Ovary (tissue), 10 donors: ENCODE measurements at places on chromosomes 3 and 15.
A peak's percentile ranks its signal among the peaks of the same experiment; 100 is the strongest.

DNA sequence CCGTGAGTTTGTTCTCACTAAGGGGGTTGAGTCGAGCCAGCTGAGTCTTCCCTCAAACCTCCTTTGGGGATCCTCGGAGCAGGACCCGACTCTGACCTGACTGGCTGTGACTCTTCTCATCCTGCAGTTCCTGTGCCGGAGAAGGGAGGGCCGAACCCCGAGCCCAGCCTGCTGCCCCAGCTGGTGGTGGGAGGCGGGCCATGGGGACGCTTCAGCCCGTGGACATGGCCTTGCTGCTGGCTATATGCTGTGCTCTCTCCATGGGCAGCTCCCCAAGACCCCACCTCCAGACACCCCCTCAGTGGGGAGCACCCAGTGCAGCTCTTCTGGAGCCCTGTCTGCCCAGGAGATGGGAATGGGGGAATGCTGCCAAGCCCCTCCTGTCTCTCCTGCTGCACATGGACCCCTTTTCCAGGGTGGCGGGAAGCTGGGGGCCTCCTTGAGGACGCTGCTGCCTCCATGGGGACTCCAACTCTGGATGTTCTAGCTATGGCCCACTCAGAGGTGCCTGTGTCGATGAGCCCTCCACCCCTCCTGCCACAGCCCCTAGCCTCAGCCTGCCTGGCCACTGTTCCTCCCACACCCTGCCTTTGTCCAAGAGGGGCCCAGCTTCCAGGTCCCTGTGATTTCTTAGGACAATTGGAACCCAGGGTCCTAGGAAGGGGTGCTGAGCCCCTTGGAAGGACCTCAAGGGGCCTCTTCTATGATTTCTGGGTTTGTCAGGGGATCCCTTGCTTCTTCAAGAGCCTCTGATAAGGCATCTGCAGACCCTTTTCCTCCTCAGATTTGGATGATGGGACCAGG is 12.8 kb downstream of the C15orf39 start:
- H3K4me1 ChIP-seq, result no peaks in the 10 kb centered on the region
- DNase-seq, result no peak
- H3K4me3 ChIP-seq, result no peak overlapping the region
- no peak overlapping the region for H3K27ac ChIP-seq
- no peaks in the 10 kb centered on the region for H3K27me3 ChIP-seq
- H3K36me3 ChIP-seq, result no peaks in the 10 kb centered on the region

DNA sequence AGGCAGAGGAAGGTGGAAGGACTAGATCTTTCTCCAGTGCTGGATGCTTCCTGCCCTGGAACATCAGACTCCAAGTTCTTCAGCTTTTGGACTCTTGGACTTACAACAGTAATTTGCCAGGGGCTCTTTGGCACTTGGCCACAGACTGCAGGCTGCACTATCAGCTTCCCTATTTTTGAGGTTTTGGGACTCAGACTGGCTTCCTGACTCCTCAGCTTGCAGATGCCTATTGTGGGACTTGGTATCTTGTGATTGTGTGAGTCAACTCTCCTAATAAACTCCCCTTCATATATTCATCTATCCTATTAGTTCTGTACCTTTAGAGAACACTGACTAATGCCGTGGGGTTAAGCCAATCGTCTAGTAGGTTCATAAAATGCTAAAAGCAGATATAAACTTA is 8.8 kb upstream of the B3GNT5 start:
- no peak overlapping the region for H3K4me3 ChIP-seq
- no peaks in the 10 kb centered on the region for H3K36me3 ChIP-seq
- H3K27ac ChIP-seq, result no peak overlapping the region

DNA sequence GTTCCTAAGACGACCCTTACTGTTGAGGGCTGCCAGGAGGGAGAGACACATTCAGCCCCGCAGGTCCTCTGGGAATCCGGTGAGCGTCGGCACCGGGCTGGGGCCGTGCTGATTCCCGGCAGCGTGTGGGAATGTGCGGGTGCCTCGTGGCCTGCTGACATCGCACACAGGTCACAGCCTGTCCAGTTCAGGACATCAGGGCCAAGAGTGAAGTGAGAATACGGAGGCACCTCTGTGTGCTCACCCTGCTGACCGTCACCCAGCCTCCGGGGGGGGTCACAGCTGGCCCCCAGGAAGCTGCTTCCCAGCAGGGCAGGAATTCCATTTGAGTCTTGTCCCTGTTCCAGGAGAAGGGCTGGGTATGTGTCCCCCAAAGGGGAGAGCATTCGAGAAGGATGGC is 53.6 kb downstream of the PGPEP1L start:
- H3K27me3 ChIP-seq, result no peaks in the 10 kb centered on the region
- H3K36me3 ChIP-seq, result no peaks in the 10 kb centered on the region
- peaks cover 46% of the 10 kb centered on the region for H3K4me1 ChIP-seq
- H3K4me3 ChIP-seq, result no peak overlapping the region
- peak; percentile 57 for DNase-seq
- peak overlapping the region; percentile 71 for H3K27ac ChIP-seq

DNA sequence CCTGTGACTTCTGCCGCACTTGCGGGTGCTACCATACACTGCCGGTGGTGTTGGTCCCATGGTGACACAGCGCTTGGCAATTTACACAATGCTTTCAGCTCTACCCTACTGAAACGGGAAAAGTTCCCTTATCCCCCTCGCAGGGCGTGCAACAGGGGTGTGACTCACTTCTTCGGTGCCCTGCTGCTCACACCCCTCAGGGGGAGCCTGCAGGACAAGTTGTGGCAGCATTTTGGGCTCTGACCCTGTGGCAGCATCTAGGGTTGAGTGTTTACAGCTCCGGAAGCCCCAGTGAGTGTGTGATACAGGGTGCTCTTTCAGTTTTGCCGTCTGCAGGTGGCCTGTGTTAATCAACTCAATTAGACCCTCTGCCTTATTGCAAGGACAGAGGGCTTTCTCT is 324.7 kb upstream of the RGMA start:
- no peaks in the 10 kb centered on the region for H3K4me1 ChIP-seq
- no peak for DNase-seq
- H3K4me3 ChIP-seq, result no peak overlapping the region
- no peak overlapping the region for H3K27ac ChIP-seq
- H3K27me3 ChIP-seq, result no peaks in the 10 kb centered on the region
- H3K36me3 ChIP-seq, result no peaks in the 10 kb centered on the region

DNA sequence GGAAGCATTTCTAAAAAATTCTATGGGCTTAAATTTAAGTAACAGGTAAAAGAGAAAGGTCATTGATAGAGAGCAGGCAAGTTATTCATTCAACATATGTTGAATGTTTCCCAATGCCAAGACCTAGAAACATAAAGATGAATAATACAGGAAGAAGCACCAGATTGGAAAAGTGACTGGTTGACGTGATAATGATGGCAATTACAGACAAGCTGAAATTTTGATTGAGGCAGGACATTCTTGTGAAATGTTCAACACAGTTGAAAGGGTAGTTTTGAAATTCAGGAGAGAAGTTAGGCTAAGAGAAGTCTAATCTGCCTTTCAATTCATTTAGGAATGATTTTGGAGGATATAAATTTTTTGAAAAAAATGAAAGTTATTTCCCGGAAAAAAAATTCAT is 536.3 kb upstream of the NAALADL2 start:
- no peaks in the 10 kb centered on the region for H3K36me3 ChIP-seq
- H3K4me1 ChIP-seq, result no peaks in the 10 kb centered on the region
- no peak for DNase-seq
- no peaks in the 10 kb centered on the region for H3K27me3 ChIP-seq
- no peak overlapping the region for H3K4me3 ChIP-seq

- H3K4me3 ChIP-seq, result no peak overlapping the region
- H3K27ac ChIP-seq, result no peak overlapping the region
- no peak for DNase-seq
- no peaks in the 10 kb centered on the region for H3K36me3 ChIP-seq
These were observed 116.9 kb downstream of the B3GALNT1 start for GRCh38 chr3:160987982-160988964.

DNA sequence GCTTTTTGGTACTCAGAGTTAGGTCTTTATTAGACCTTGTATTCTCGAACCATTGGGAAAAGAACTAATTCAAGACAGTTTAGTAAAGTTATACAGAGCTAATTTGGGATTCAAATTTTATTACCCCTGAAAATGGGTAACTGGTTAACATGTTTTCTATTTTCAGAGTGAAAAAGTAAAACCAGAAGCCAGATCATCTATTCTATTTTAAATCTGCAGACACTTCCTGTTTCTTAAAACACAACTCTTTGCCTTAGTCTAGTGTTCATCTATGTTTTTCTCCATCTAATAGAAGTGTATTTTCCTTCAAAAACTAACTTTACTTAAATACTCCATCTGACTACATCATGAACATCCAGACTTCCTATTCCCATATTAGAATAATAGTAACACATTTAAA is 113.4 kb downstream of the CCNL1 start:
- no peak for DNase-seq
- H3K4me3 ChIP-seq, result no peak overlapping the region
- H3K27ac ChIP-seq, result no peak overlapping the region
- no peaks in the 10 kb centered on the region for H3K27me3 ChIP-seq

- peaks cover 9% of the 10 kb centered on the region for H3K4me1 ChIP-seq
- no peak overlapping the region for H3K4me3 ChIP-seq
- H3K27ac ChIP-seq, result no peak overlapping the region
- no peak for DNase-seq
- H3K27me3 ChIP-seq, result no peaks in the 10 kb centered on the region
These were observed 143.2 kb upstream of the PRICKLE2 start for GRCh38 chr3:64368257-64369020.

DNA sequence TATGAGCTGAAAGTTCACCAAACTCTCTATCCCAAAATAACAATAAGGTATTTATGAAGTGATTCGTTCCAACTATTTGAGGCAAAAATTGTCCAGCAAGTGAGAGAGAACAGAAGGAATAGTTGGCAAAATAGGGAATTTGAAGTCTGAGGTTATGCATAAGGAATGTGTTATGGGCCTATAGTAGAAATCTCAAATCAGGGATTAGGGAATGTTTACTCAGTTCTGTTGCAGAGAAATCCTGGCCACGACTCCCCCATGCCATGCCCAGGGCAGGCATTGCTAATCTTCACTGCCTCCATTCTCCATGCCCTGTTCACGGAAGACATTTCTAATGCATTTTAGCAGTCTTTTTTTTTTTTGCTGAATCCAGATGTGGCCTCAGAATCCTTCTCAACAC is 58.6 kb downstream of the FLNB start:
- no peak overlapping the region for H3K27ac ChIP-seq
- peaks cover 8% of the 10 kb centered on the region for H3K4me1 ChIP-seq
- H3K27me3 ChIP-seq, result no peaks in the 10 kb centered on the region
- no peak overlapping the region for H3K4me3 ChIP-seq

GRCh38 chr3:188298585-188298984 is 144.6 kb downstream of the LPP start:
- no peaks in the 10 kb centered on the region for H3K36me3 ChIP-seq
- H3K27ac ChIP-seq, result no peak overlapping the region
- H3K4me3 ChIP-seq, result no peak overlapping the region
- peaks cover 19% of the 10 kb centered on the region for H3K4me1 ChIP-seq
- DNase-seq, result no peak

DNA sequence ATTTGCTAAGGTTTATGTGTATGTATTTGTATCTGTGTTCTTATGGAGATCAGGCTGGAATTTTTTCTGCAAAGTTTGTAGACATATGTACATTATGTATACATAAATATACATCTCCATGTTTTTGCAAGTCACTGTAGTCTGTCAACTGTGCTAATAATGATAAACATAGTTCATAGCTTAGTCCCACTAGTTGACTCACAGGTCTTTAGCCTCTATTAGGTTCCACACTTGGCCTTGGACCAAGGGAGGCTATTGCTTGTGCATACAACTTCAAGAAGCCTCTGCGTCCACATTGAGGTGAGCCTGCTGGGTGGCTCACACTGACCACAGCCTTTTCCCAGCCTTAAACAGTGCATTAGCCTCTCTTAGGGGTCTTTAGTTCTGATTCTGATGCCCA is 243.8 kb upstream of the PEX5L start:
- no peak overlapping the region for H3K4me3 ChIP-seq
- no peaks in the 10 kb centered on the region for H3K36me3 ChIP-seq
- no peaks in the 10 kb centered on the region for H3K27me3 ChIP-seq
- DNase-seq, result no peak
- no peaks in the 10 kb centered on the region for H3K4me1 ChIP-seq

DNA sequence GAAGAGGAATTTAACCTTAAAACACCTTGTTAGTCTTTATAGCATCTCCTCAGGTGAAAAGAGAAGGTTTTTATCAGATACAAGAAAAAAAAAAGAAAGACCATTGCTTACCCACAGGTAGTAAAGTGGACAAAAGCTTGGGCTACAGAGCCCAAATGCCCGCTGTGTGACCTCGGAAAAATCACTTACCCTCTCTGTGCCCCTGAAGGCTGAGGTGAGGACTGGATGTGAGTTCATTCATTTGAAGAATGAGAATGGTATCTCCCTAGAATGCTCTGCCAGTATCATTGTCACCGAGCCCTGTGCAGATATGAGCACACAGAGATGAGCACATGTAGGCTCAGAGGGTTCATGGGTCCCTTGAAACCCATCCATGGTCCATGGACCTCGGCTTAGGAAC is 17.6 kb upstream of the FAM240A start:
- H3K27me3 ChIP-seq, result no peaks in the 10 kb centered on the region
- H3K36me3 ChIP-seq, result no peaks in the 10 kb centered on the region
- no peak overlapping the region for H3K27ac ChIP-seq
- H3K4me1 ChIP-seq, result no peaks in the 10 kb centered on the region
- no peak for DNase-seq

DNA sequence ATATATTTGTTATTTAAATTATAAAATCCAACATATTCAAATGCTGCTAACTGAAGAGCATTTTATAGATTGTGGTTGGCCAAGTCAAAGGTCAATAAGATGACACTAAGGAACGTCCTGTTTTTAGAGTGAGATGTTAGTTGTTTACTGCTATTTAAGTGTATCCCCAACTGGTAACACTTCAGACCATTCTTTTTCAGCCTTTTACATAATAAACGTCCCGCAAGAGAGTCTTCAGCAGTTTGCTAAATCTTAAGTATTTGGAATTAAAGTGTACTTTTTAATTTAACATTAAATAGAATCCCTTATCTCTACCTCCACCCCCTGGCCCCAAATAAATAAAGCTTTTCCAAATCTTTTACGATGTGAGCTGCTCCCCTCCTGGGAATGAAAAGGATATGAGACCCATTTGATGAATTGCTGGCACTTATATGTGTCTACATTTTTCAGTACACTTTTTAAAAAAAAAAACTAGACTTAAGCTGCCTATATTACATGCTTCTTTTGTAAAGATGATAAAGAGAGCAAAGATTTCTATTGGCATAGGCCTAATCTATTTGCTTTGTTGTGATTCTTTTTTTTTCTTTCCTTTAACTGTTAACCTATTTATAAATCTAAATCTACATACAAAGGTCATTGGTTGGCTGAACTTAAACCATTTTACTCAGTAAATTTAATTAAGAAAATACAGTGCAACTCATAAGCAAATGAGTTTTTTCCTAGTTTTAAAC is 101.8 kb upstream of the SKOR1 start:
- no peak overlapping the region for H3K27ac ChIP-seq
- H3K36me3 ChIP-seq, result no peaks in the 10 kb centered on the region
- no peak overlapping the region for H3K4me3 ChIP-seq
- H3K4me1 ChIP-seq, result no peaks in the 10 kb centered on the region
